Fibroblast of villous mesenchyme (primary cell): ENCODE measurements at places on chromosomes 2 and 18.

GRCh38 chr2:32291746-32292145, 14.0 kb downstream of the YIPF4 start:
- DNase-seq, result no peak

- no peak for DNase-seq
Observed at GRCh38 chr2:151862700-151863099, 34.5 kb upstream of the ARL5A start.

- no peak for DNase-seq
Observed at GRCh38 chr2:240785424-240786335, 34.3 kb downstream of the KIF1A start.

DNA sequence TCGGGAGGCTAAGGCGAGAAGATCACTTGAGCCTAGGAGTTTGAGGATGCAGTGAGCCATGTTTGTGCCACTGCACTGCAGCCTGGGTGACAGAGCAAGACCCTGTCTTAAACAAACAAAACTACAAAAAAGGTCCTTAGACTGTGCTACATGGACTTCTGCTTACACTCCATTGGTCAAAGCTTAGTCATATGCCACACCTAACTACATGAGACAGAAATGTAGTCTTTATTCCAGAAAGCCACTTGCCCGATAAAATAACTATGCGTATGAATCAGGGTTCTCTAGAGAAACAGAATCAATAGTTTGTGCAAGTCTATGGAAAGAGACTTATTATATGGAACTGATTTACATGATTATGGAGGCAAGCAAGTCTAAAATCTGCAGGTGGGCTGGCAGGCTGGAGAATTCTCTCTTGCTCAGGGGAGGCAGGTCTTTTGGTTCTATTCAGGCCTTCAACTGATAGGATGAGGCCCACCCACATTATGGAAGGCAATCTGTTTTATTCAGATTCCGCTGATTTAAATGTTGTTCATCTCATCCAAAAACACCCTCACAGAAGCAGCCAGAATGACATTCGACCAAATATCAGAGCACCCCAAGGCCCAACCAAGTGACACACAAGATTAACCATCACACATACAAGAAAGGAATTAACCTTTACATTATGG, 114.4 kb upstream of the SIX2 start:
- DNase-seq, result no peak

DNA sequence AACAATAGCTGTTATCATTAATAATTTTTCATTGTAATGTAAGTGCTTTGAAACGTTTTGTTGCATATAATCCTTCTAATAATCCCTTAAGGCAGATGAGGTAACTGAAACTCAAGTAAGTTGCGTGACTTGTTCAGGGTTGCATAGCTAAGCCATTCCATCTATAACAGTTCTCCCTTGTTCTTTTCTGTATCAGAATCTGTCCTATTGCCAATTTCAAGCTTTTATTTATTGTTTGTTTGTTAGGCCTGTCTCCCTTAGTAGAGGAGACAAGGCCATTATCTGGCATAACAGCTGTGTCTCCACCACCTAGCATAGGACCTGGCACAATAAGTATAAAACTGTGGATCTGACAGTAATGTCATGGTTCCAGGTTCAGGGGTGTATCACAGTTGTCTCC, 19.4 kb downstream of the BABAM2 start:
- DNase-seq, result no peak

DNA sequence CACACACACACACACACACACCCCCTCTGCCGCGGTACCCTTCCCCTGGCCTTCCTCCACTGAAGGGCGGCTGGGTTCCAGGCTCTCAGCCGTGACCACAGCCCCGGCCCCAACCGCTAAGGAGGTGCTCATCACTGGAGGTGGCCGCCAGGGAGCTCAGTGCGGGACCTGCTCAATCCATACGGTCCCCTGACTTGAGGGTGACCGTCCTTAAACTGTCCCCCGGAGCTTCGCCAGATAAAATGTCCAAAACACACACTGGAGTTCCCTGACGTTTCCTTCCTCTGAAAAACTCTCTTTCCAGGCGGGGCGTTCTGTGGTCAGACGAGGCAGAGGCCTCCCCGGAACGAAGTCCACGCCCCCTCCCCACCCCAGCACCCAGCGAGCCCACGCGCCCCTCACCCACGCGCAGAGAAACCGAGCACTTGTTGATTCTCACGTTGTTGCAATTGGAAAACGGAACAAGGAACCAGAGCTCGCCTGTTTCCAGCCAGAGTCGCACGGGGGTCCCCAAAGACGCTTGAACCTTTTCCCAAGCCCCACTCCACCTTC, 1.4 kb downstream of the MBP start:
- peak; percentile 60 for DNase-seq

- DNase-seq, result no peak
Observed at GRCh38 chr2:109117780-109118179, 11.2 kb upstream of the SH3RF3 start.

DNA sequence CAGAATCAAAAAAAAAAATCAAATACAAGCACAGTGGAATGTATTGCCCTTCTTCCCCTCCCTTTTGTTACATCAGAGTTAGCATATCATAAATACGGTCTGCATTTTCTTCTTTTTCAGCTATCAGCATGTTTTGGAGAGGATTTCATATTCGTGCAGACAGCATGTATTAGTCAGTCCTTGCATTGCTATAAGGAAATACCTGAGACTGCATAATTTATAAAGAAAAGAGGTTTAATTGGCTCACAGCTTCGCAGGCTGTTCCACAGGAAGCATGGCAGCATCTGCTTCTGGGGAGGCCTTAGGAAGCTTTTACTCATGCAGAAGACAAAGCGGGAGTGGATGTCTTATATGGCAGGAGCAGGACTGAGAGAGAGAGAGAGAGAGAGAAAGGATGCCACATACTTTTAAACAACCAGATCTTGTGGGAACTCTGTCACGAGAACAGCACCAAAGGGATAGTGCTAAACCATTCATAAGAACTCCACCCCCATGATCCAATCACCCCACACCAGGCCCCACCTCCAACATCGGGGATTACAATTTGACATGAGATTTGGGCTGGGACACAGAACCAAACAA, 8.9 kb downstream of the IL1B start:
- no peak for DNase-seq

DNA sequence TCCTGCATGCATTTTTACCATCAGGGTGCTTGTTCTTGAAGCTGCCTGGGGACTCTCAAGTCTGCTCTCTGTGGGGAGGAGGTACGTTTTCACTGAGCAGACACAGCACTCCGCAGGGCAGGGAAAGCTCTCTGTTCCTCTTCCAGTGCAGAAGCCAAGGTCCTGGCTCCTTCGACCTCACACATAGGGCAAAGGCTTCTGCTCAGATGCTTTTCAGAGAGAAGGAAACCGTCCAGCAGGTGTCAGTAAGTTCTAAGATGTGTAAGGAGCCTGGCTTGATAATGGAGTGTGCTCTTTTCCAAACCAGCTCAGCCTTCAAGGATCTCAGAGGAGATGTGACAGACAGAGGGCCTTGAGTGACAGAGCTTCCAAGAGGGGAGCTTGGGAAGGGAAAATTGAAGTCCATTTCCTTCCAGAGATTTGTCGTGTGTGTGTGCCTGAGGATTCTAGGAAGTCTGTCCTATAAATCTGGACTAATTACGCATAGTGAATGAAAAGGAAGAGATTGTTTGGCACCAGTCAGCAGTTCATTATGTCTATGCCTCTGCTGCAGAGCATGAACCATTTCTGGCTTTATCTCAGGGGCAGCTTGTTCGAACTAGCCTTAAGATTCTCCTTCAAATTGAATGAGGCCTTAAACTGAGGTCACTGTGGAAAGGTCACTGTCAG, 67.3 kb upstream of the UPP2 start:
- DNase-seq, result peak; percentile 60

- DNase-seq, result no peak
Observed at GRCh38 chr2:231452799-231453508, 11.3 kb downstream of the NCL start.

GRCh38 chr2:155393406-155393805, 694.9 kb downstream of the KCNJ3 start:
- DNase-seq, result no peak

GRCh38 chr2:180334514-180334913, 327.4 kb upstream of the CWC22 start:
- no peak for DNase-seq

DNA sequence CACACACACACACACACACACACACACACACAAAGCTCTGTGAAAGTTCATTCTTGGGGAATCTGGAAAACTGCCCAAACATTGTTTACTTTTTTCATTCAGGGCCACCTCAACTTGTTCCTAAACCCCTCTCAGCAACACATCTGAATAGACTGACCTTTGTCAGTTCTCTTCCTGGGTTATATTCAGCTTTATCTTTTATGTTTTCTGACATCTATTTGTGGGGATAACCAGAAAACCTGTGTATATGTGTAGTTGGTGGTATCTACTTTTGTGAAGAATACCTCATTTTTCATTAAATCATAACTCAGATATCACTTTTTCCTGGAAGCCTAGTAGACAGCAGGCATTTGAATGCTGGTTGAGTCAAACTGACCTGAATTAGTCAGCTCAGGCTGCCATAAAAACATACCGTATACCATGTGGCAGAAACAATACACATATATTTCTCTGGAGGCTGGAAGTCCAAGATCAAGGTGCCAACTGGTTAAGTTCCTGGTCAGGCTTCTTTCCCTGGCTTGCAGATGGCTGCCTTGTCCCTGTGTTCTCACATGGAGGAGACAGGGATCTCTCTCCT, 11.0 kb upstream of the RNF144A start:
- no peak for DNase-seq

DNA sequence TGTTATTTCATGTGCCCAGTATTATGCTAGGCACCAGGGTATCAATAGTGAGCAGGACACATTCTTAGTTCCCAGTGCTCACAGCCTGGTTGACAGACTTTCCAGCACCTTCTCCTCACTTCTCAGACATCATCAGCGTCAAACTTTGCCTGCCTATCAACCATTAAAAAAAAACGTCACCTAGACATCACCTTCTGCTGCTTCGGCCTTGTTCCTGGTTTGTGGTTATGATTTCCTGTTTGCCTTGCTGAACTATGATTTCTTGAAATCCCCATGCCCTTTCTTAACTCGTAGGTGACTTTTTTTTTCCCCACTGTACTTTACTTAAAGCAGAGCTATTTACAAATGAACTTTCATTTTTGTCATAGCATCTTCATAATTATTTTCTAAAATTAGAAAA, 60.4 kb upstream of the NABP1 start:
- no peak for DNase-seq

DNA sequence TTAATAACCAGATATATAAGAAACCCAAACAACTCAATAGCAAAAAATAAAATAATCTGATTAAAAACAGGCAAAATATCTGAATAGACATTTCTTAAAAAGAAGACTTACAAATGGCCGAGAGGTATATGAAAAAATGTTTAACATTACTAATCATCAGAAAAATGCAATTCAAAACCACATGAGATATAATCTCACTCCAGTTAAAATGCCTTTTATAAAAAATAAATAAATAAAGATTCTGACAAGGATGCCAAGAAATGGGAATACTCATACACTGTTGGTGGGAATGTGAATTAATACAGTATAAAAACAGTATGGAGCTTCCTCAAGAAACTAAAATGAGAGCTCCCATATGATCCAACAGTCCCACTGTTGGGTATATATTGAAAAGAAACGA, 33.9 kb upstream of the BMP10 start:
- DNase-seq, result no peak

DNA sequence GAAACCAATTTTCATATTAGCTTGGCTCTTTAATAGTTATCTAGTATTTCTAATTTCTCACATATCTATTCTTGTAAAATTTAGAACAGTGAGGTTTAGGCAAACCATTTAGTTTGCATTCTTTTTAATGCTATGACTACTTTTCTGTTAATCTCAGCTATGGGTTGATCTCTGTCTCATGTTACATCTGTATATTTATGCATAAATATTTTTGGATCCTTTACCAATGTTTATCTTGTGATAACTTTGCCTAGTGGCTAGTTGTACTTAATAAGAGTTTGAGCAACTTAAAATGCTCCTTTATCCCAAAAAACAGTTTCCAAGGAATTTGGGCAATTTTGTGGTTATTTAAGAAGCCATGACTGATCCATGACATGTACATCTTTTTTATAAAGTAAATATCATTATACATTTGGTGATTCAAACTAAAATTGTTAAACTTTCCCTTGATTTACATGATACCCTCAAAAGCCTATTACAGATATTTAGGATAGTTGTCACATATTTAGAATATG, 86.3 kb downstream of the R3HDM1 start:
- peak; percentile 5 for DNase-seq

GRCh38 chr18:74589811-74590210, 7.9 kb upstream of the ZNF407 start:
- DNase-seq, result no peak

DNA sequence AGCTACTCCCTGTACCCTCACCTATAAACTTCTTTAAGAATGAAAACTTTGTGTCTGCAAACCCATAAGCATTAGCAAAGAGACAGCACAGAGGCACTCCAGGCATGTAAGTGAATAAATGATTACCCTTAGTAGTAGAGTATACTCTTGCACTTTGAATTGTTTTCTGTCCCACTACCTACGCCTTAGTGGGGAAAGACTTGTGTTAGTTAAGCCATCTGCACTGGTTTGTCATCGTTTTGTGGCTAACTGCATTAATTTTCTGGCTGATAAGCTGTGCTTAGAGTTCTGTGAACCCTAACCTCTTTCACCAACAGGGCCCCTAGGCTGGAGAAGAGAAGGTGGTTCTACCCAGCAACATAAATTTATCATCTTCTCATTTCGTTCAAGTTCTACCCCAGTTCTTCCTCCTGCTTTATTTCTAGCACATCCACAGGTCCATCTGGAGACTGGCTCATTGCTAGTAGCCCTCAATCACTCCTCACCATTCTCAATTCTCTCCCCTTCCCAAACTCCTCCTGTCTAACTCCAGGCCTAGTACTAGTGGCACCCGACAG, 710 bp downstream of the LMAN2L start:
- DNase-seq, result peak; percentile 34

DNA sequence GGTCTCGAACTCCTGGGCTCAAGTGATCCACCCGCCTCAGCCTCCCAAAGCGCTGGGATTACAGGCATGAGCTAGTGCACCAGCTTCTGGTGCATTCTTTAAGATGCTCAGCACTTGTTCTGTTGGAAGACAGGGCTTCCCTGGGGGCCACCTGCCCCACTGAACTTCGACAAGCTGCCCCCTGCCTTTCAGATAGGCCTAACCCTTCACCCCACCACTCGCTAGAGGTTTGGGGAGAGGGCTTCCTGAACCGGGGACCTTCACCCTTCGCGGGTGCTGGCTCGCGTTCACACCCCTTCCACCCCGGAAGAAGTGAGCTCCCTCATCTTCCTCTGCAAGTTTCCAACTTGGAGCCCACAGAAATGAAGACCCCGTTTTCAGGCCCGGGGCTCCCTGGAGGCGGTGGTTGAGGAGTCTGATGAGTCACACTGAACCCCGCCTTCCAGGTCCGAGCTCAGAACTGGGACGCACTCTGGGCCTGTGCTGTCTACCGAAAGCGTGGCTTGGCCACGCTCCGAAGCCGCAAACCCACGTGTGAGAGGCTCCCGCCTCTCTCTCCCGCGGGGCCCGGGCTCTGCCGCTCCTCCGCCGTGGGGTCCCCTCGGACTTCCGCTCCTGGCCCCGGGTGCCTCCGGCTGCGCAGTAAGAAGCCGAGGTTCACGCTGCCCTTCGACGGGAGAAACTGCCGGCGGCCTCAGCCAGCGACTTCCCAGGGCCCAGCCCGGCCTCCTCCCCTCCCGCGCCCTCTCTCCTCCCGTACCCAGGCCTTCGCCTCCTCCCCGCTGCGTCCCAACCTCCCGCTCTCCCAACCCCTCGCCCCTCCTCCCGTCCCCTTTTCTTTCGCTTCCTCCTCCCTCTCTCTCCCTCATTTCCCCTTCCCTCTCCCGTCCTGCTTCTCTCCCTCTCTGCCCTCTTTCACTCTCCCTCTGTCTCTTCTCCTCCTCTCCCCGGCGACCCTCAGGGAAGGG, 47.5 kb upstream of the SP3 start:
- DNase-seq, result peak; percentile 76
